ENCODE measurements at places on chromosomes 1 and 21. TPM values are rescaled to one million over a fixed set of nuclear protein-coding genes. Genes with fewer than 3 reads are reported as not detected.
A peak's percentile ranks its signal among the peaks of the same experiment; 100 is the strongest.

- ATAC-seq, result no peak
These were observed 98.2 kb upstream of the USH2A start for GRCh38 chr1:216521477-216521876.

DNA sequence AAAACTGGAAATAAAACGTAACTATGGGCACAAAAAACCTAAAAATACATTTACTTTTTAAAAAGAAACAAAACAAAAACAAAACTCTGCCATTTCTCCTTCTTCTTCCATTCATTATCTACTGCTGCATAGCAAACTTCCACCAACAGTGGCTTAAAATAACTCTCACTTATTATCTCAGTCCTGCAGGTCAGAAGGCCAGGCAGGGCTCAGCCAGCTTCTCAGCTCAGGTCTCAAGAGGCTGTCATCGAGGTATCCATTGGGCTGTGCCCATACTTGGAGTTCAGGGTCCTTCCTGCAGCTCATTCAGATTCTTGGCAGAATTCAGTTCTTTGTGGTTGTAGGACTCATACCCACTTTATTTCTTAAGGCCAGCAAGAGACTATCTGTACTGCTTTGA is 352.7 kb upstream of the PLD5 start:
- ATAC-seq, result no peak

DNA sequence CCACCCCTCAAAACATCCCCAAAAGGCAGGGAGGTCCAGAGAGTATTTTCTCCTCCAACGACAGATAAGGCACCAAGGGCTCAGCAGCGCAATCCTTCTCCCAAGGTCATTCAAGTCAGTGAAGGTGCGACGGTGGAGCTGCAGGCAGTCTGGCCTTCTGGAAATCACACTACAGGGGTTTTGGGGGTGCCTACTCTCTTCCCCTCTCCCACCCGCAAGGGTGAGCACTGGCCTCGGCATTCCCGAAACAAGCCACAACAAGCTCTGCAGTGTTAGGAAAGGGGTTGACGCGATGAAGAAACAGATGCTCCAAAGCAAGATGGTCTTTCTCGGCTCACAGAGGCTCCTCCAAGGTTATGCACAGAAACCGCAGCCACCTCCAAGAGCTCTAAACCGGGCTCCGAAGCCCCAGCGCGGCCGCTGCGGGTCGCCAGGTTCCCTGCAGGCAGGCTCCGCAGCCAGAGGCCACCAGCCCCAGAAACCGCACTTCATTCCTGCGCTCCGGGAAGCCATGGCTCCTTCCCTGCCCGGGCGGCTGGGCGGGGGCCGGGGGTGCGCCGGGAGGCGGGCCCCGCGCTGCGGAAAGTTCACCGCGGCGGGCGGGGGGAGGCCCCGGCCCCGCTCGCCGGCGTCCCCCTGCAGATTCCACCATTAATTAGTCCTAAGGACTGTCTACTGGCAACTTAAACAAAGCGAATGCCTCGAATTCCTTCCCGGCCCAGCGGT is 1.1 kb downstream of the LUZP1 start:
- peak; percentile 59 for ATAC-seq

GRCh38 chr1:155940482-155940992 is 901 bp upstream of the RXFP4 start:
- peak; percentile 49 for ATAC-seq

EXO5 gene
- total RNA-seq, result 7.9 TPM
